ENCODE measurements at places on chromosomes 4 and X.

- DNase-seq: no peak
Measured at GRCh38 chr4:38621028-38621684, 42.8 kb upstream of the KLF3 start.

- no peak for DNase-seq
Measured at GRCh38 chr4:145171911-145172310, 8.5 kb downstream of the OTUD4 start.

GRCh38 chr4:142416711-142417275 is 429.3 kb downstream of the INPP4B start:
- no peak for DNase-seq

DNA sequence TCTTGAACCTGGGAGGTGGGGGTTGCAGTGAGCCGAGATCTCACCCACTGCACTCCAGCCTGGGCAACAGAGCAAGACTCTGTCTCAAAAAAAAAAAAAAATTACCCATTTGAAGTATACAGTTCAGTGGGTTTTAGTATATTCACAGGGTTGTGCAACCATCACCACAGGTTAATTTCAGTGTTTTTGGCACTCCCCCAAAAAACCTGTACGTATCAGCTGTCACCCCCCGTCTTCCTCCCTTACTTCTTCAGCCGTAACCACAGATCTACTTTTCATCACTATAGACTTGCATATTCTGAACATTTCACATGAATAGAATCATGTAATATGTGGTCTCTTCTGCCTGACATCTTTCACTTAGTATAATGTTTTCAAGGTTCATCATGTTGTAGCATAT is 11.7 kb upstream of the PTTG2 start:
- no peak for DNase-seq

DNA sequence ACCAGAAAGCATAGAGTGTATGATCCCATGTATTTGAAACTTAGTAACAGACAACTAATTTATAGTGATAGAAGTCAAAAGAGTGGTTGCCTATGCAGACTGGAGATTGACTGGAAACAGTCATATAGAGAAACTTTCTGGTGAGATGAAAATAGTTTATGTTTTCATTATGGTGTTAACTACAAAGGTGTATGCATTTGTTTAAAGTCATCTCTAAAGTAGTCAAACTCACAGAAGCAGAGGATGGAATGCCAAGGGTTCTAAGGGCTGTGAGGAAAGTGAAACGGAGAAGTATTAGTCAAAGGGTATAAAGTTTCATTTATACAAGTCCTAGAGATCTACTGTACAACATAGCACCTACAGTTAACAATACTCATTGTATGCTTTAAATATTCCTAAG is 45.8 kb downstream of the ENOX2 start:
- no peak for DNase-seq

DNA sequence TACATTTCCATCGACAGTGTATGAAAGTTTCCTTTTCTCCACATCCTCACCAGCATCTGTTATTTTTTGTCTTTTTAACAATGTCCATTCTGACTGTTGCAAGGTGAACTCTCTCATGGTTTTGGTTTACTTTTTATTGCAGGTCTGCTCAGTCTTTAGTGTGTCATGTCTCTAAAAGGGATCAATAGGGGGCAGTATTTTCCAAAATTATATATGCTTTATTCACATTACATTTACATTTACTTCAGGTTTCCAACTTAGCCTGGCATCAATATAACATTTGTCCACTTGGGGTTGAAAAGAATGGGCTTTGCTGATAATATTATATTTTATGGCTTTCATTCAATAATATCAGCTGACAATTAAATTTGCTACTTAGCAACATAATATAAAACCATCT is 265.0 kb upstream of the SLITRK2 start:
- no peak for DNase-seq

- DNase-seq: no peak
Measured at GRCh38 chr4:74426101-74426500, 18.8 kb upstream of the AREG start.

GRCh38 chr4:128521156-128521555 is 233.5 kb upstream of the PGRMC2 start:
- no peak for DNase-seq

GRCh38 chr4:968221-968620 is 5.1 kb downstream of the DGKQ start:
- no peak for DNase-seq

GRCh38 chr4:163003979-163004378 is 162.7 kb downstream of the NAF1 start:
- no peak for DNase-seq

DNA sequence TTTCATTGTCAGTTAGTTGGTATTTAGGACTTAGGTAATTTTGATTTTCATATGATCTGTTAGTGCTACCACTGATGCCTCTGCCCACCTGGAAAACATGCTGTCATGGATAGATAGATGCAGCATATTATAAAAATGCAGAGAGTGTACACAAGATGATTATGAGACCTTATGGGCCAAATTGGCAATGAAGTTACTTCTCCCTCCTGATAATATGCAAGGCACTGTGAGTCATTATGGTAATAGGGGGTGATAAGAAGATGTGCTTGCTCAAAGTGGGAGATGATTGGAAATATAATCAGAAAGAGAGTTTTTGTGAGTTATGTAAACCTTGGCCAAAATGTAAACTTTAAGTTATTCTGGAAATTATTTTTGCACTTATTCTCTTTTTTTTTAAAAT is 56.6 kb upstream of the RHOH start:
- no peak for DNase-seq

DNA sequence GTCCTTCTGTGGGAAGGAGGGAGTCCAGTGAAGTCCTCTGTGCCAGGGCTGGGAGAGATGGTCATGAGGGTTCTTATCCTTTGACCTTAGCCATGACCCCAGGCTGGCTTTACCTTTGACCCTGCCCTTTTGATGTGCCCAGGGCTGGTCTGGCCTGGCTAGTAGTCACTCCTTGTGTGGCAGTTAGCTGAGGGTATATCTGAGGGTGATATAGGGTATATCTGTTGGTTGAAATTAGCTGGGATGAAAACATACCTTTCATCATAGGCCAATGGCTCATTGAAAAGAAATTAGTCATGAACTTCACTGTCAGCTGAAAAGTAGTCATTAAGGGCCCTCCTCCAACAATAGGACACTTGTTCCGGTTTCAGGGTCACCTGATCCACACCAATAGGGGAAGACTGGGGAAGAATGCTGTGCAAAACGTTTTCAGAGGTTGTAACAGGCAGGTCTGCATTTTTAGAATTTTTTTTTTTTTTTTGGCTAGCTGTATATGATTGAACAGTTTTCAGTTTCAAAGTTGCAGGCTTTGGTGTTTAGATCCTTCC is 74.6 kb upstream of the STOX2 start:
- no peak for DNase-seq

- peak; percentile 50 for DNase-seq
Measured at GRCh38 chrX:46796574-46797191, 37.8 kb upstream of the SLC9A7 start.

DNA sequence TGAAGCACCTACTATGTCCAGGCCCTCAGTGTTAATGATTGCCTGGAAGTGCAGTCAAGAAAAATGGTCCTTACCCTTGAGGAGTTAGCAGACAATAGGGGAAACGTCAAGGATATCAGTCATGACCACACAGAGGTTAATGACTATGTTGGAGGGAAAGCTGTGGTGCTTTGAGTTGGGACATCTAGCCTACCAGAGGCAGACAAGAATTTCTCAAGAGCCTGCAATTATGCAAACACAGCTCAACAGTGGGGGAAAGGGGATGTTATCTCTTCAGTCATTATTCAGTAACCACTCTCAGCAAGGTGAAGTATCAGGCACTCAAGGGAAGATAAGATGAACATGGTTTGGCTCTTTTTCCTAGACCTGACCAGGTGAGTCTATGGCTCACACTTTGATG is 7.0 kb upstream of the FGFBP1 start:
- DNase-seq: no peak

GRCh38 chr4:59127743-59128142 is 2017.6 kb upstream of the IGFBP7 start:
- DNase-seq: no peak

All from stimulated activated CD4-positive, alpha-beta T cell treated with anti-CD3 and anti-CD28 coated beads, Interleukin-12 subunit alpha, Interleukin-12 subunit beta, amount 100 ng/mL, for 48 hours (primary cell).